ENCODE measurements at places on chromosomes 4 and X.

DNA sequence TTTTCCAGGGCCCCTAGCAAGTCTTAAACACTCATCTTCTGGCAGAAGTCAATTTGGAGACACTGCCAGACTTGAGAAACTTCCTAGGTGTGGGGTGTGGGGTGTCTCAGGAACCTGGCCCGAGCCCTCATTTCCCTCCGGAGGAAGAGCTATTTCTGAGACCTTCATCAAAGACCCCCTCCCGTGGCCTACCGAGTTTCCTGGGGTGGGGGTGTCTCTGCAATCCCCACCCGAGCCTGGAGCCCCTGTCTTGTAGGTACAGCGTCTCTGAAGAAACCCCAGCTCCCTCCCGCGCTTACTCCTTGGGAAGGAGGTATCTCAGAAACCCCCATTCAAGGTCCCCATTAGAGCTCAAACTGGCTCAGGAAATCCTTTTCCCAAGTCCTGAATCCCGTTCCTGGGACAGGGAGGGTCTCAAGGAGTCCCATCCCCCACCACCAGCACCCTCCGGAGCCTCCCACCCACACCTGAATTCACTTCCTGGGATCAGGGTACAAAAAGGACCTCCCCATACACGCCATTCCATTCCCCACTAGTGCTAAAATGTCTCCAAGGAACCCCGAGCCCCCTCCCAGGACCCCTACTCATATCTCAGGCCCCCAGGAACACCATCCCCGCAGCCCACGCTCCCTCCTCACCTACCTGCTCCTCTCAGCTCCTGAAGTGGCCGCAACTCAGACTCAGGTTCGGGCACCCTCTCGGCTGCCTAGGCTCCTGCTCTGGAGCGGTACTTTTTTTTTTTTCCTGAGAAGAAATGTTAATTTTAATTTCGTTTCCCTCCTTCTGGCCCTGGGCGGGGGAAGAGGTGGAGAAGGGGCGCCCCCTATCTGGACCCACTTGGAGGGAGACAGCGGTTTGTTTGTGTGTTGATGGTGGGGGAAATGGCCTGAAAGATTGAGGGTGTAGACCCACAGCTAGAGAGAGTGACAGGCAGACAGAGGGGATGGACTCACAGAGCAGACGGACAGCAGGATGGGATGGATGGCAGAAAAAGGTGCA is 1.1 kb downstream of the SLC38A5 start:
- no peak for DNase-seq

GRCh38 chrX:38402118-38402517 is 49.7 kb downstream of the OTC start:
- no peak for DNase-seq

GRCh38 chrX:107571296-107571998 is 56.9 kb upstream of the PRPS1 start:
- no peak for DNase-seq

DNA sequence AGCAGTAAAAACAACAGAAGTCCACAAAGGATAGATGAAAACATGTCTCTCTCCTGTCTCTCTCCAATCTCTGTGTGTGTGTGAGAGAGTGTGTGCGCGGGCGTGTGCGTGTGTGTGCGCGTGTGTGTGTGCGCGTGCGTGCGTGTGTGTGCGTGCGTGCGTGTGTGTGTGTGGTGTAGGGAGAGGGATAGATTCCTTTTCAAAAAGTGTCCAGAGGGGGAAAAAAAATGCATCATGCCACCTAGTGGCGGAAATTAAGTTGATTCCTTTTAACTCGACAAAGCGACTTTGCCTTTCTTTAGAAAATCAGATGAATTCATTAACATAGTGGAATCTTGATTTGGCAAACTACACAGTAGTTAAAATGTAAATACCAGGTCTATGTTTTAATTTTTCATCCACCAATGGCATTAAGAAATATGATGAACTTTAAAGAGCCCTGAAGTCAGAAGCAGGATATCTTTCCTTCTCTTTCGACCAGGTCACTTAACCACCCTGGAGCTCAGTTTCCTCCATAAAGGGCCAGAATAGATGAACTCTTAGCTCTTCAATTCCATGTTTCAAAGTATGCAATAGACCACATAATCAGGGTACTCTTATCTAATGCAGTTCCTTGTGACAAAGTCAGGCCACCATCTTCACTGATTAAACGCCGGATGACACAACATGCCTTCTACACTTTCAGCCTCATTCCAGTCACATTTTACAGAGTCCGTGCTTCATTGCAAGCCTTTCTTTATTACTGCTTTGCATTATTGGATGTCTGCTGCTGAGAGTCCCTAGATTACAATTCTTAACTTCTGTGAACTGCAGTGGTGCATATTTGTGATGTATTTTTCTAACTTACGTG is 162.8 kb downstream of the FBXO8 start:
- DNase-seq = peak; percentile 75

- DNase-seq = peak; percentile 13
Observed at GRCh38 chr4:53043055-53043454, 180.9 kb downstream of the RASL11B start.

DNA sequence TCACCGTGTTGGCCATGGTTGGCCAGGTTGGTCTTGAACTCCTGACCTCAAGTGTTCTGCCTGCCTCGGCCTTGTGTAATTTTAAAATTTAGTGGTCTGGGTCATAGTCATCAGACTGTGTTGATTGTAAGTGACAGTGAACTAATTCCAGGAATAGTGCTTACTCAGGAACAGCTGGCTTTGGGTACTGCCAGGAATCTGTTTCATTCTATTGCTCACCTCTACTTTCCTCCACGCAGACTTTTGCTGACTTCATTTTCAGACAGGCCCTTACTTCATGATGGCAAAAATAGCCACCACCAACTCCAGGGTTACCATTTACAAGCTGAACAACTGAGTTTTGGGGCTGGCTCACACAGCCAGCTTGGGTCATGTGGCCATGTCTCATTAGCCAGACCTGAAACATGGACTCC is 54.6 kb downstream of the FNIP2 start:
- DNase-seq = no peak

DNA sequence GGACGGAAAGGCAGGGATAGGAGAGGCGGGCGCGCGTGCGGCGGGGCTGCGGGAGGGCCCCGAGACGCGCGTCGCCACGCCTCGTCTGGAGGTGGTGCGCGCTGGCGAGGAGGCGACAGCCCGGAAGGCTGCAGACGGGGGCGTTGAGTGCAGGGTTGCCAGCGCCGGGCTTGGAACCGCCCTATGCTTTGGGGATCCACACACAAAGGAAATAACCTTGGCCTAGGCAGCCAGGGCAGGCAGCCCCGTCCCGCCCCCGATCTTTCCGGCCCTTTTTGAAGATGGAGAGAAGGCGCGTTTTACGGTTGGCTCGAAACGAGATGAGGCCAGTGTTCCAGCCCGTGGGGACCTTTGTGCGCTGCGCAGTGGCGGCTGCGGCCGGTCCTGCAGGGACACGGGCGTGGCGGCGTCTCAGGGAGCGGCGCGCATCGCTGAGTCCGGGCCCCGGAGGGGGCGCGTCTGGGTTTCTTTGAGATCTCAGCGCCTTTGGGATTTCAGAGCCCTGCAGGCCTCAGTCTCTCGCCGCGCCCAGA is 50.8 kb upstream of the TRIM2 start:
- peak; percentile 88 for DNase-seq

DNA sequence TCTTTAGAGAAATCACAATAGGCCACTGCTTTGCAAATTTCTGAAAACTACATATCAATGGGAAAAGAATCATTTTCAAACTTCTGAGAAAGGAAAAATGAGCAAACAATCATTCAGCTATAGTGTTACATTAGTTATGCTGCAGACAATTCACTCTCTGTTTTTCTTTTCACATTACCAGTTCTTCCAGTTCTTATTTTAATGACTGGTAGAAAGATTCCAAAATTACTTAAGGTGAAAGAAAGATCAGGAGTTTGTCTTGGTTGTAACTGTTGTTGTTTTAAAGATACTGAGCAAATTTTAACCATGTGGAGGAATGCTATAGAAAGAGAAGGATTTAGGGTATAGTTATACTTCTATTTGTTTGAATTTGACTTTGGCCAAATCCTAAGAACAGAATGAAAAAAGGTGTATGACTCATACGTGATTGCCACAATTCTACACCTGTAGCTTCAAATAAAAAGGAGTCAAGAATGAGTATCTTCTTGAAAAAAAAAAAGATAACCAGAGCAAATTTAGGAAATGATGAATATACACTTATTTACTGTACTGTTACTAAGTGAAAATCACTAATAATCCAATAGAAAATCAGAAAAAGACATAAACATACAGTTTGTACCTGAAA is 21.0 kb upstream of the RASGEF1B start:
- no peak for DNase-seq

DNA sequence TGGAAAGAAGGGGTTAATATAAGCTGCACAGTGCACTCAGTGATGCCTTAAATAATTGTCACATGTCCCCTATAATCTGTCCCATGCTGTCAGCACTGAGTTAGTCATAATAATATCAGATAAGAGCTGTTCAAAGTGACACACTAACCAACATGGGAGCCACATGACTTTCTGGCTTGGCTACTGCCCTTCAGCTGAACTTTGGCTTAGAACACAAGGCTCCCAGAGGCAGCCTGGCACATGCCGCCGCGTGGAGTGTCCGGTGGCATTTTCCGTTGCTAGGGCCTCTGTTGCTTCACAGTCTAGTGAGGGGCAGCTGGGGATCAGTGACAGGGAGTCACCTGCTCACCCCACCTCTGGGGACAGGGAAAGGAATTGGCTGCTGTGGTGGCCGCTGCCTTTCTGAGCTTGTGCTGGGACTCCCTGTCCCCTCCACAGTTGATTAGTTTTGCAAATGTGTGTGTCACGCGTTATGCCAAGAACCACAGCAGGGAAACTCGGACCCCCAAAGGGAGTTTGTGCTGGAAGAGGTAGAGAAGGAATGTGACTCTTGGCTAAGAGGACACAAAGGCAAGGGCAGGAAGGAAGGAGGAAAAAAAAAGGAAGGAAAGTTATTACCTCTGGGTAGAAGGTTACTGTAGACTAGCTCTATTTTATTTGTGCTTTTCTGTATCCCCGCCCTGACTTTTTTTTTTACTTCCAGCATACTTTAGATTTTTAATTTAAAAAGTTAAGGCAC is 41.1 kb upstream of the PPARGC1A start:
- no peak for DNase-seq

GRCh38 chr4:142104041-142104440 is 467.7 kb downstream of the IL15 start:
- DNase-seq = no peak

- no peak for DNase-seq
Observed at GRCh38 chrX:113644426-113644825, 803.8 kb upstream of the AMOT start.

- no peak for DNase-seq
Observed at GRCh38 chrX:144601010-144601409, 646.3 kb upstream of the SPANXN1 start.

DNA sequence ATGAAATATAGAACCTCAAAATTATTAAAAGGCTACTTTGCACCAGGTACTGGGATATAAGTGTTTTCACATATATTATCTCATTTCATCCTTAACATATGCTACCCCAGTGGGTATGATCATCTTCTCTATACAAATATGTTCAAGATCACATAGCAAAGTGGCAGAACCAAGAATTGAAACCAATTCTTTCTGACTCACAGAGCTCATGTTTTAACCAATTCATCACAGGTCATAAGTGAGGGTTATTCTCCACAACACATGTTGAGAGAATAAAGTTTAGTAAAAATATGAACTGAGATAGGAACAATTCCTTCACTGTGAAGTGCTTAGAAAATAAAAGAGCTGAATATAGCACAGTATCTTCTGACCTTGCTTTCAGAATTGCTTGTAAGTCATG is 442.9 kb upstream of the RASGEF1B start:
- no peak for DNase-seq

DNA sequence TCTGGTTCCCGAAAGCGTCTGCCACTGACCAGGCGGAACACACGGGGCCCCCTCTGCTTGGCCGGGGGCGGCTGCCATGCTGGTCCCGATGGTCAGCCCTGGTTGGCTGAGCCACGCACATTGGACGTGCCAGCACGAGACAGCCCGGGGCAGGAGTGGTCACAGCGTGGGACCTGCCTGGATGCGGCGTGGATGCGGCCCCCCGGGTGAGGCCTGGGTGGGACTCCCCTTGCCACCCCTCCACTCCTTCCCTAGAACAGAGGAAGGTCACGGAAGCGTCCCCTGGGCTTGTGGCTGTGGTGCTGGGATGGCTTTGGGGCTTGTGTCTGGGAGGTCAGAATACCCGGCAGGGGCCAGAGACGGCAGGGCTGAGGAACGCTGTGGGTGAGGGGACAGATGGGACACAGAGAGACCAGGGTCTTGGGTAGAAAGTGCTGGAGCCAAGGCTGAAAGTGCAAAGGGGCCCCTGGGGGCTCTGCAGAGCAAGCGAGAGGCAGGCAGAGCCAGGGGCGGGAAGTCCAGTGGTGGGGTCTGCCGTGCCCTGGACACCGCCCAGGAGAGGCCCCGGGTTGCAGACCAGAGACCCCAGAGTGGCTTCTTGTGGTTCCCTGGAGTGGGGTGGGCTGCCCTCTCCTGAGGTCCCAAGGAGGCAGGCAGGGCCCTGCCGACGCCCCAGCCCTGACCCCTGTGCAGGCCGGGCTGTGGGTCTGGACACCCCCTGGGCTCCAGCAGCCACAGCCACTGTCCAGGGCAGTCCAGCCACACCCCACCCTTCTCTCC is 8.6 kb upstream of the CPLX1 start:
- no peak for DNase-seq

- DNase-seq = no peak
Observed at GRCh38 chr4:110034026-110034393, 121.3 kb downstream of the EGF start.

DNA sequence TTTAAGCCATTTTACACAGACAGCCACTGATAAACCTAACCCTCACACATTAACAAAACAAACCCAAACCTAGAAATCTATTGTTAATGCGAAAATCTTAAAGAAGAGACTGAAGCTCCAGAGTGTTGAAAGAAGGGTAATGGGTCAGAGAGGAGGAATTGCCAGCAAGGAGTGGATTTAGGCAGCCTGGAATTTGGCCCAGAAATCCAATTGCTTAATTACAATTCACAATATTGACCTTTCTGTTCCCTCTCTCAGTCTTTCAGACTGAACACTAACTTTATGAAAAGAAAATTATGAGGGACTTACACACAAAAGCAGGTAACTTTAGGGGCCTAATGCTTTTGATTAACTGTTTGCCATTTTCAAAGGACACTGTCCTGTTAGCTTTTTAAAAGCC is 185.2 kb upstream of the GPC4 start:
- no peak for DNase-seq

Measured in NCI-H1092 treated with DMSO at 0.1 percent for 48 hours (cell line).